ENCODE measurements at places on chromosomes 4 and X.

DNA sequence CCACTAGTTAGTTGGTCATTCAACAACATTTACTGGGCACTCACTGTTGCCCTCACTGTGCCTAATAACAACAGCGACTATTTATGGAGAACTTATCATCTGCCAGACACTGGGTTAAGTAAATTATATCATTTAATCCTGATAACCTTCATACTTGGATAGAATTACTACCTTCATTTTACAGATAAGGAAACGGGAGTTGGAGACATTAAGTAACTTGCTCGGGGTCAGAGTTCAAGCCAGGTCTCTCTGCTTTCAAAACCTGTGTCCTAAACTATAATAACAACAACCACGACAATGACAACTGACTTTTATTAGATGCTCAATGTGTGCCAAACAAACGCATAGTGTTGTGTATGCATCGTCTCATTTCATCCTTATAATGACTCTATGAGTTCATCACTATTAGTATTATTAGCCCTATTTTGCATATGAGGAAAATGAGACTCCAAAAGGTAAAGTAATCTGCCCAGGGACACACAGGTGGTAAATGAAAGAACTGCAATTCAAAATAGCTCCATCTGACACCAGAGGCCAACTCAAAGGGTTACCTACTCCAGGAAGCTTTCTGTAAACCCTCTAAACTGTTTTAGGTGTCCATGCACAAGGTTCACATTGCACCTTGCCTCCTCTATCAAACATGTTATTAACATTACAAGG, 98.4 kb upstream of the ACSL4 start:
- DNase-seq = no peak

DNA sequence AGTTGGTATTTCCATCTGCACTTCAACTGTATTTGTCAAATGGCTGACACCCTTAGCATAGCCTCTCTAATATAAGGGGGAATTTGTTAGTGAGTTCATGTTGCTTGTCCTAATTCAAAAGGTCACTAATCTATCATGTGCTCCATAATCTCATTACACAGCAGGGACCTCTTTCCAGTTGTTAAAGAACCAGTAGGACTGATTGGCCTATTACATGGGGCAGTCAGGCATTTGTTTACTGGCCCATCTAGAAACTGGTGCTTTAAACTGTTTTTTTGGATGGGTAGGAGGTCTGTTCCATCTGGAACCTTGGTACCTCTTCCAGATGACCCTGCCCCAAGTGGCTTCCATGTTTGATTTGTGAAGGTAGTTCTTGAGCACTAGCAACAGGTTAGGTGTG, 11.4 kb downstream of the ANK2 start:
- no peak for DNase-seq

DNA sequence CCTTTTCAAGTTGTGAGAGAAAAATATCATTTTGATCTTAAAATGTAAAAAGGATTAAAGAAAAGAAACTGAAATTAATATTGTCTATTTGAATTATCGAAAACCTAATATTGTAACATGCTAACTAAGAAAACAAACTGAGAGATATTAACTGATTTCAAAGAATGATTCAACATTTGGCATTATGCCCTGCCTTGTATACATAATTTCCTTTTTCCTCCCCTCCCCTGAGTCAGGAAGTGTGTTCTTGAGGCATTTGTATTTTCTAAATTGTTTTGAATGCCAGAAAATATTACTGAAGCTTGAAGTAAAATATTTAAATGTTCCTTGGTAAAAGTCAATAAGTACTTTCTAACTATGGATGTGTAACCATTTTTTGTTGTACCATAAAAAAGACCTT, 49.4 kb downstream of the RPS6KA3 start:
- no peak for DNase-seq

GRCh38 chr4:37279894-37280592, 35.5 kb downstream of the NWD2 start:
- no peak for DNase-seq

DNA sequence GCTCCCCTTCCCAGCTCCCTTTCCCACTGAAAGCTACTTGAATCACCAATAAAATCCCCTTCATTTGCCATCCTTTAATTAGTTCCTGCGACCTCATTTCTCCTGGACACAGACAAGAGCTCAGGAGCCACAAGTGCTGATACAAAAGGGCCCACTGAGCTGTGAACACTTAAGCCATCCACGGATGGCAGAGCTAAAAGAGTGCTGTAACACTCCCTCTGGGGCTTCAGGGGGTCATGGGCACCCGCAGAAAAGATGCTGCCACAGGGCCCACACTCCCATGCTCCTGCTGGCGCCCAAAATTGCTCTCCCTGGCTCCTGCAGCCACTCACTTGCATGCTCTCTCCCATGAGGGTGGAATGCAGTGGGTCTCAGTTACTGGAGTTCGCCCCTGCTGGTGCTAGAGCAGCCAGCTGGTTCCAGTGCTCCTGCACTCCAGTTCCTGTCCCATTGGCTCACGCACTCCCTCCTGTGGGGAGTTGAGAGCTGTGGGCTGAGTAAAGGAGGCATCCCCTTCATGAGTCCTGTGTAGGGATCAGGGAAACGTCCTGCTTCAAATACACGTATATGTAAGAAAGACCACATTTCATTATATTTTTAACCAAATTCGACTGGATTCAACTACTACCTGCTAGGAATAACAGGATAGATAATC, 1291.0 kb downstream of the ARAP2 start:
- no peak for DNase-seq

GRCh38 chr4:167616476-167616875, 382.2 kb upstream of the SPOCK3 start:
- no peak for DNase-seq

DNA sequence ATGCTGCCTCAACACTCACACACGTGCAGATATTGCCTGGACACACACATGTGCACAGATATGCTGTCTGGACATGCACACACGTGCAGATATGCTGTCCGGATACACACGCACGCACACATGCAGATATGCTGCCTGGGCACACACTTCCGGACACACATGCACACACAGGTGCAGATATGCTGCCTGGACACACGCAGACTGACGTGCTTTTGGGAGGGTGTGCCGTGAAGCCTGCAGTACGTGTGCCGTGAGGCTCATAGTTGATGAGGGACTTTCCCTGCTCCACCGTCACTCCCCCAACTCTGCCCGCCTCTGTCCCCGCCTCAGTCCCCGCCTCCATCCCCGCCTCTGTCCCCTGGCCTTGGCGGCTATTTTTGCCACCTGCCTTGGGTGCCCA, 14.7 kb downstream of the FGFRL1 start:
- no peak for DNase-seq

- no peak for DNase-seq
Measured at GRCh38 chr4:2574863-2575262, 38.4 kb downstream of the FAM193A start.

GRCh38 chr4:88812420-88812819, 114.8 kb upstream of the NAP1L5 start:
- DNase-seq = no peak

DNA sequence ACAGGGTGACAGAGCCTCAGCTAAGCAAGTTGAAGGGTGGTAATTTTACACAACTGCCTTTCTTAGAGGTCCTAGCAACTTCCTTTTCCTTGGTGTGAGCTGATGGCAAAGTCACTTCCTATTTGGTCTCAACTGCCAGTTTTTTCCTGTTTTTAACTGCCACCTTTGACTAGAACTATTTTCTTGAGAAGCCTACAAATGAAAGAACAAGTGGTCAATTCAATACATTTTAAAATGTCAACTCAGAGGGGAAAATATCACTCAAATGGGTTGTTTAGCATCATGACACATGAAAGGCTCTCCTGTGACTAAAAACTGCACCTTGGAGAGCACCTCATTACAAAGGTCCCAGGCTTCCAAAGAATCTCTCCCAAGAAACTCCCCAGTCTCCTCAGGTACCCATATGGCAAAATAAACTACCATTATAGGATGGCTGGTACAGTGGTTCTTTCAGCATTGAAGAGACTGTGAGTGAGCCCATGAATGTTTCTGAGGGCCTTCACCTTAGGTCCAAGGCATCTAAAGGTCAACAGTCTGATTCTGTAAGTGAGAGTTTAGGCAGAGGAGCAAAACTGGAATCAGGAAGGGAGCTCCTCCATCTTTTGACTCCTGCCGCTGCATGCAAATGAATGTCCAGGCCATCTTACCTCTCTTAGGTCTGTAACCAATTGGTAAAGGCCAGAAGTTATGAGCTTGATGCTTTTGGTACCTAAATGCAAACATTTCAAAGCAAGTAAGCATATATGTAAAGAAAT, 5.5 kb upstream of the STK26 start:
- DNase-seq = no peak

DNA sequence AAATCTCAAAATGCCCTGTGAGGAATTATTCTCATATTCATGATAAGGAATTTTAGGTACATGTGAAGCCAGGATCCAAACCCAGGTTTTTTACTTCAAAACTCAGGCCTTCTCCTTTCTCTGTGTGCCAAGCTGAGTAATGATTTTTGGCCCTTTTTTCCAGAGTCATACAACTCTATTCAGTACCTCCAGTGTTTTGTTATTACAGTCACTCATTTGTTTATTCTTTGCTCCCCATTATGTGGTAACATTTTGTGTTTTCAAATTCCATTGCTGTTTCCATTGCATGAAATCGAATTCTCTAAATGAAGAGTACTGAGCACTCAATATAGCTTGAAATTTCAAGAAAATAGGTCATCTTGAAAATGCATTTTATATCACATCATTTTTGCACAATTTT, 315.4 kb downstream of the NR3C2 start:
- DNase-seq = no peak

GRCh38 chr4:177385576-177386277, 56.5 kb downstream of the AGA start:
- DNase-seq = no peak

DNA sequence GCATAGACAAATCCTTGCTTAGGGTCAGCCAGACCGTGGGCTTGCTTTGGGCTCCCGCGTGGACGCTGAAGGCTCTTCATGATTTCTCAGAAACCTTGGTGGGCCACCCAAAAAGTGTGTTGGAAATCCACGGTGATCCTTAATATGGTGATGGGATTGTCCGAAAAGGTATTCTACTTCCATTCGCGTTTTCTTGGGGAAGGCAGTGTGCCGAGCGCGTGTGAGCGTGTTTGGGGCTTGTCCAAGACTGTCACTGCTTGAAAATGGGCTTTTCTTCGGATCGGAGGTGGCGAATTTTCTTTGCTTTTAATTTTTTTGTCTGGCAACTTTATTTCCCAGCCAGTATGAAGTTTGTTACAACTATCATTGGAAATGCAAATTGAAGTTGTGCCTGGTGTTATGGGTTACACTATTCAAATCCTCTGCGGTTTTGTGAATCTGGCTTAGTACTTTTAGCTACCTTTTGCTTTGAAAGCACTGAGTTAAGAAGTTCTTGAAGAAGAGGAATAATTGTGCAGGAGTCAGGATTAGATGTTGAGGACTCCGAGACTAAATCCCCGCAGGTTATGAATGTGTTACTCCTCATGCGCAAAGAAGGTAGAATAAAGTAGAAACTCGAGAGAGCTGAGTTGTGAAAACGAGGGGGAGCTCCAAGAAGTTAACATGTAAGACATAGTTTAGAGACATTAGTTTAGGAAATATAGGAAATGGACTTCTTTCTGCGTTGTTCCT, 3.2 kb downstream of the SPRY1 start:
- DNase-seq = no peak

GRCh38 chrX:114065577-114066223, 518.2 kb upstream of the HTR2C start:
- DNase-seq = no peak

DNA sequence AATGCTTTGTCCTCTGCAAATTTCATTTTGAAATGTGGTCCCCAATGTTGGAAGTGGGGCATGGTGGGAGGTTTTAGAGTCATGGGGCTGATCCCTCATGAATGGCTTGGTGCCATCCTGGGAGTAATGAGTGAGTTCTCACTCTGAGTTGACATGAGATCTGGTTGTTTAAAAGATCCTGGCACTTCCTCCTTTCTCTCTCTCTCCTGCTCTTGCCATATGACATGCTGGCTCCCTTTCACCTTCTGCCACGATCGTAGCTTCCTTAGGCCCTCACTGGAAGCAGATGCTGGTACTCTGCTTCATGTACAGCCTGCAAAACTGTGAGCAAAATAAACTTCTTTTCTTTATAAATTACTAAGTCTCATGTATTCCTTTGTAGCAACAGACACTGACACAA, 262.0 kb downstream of the IL15 start:
- no peak for DNase-seq

GRCh38 chr4:129261584-129261983, 165.6 kb downstream of the C4orf33 start:
- DNase-seq = no peak

DNA sequence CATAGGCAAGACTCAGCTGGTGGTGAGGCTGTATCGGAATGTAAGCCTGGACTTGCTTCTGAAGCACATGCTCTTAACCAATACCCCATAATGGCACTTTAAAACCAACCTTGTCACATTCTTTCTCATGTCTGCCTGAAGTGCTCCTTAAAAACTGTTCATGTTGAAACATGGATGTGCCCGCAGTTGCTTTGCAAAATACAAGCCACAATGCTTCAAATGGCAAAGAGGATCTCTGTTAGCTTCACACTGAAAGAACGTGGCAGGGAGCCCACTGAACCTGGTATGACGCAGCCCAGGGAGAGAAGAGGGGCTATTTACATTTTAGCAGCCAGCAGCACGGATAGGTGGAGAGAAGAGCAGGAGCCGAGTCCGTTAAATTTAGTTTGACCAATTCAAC, 29.3 kb downstream of the SOD3 start:
- DNase-seq = no peak

DNA sequence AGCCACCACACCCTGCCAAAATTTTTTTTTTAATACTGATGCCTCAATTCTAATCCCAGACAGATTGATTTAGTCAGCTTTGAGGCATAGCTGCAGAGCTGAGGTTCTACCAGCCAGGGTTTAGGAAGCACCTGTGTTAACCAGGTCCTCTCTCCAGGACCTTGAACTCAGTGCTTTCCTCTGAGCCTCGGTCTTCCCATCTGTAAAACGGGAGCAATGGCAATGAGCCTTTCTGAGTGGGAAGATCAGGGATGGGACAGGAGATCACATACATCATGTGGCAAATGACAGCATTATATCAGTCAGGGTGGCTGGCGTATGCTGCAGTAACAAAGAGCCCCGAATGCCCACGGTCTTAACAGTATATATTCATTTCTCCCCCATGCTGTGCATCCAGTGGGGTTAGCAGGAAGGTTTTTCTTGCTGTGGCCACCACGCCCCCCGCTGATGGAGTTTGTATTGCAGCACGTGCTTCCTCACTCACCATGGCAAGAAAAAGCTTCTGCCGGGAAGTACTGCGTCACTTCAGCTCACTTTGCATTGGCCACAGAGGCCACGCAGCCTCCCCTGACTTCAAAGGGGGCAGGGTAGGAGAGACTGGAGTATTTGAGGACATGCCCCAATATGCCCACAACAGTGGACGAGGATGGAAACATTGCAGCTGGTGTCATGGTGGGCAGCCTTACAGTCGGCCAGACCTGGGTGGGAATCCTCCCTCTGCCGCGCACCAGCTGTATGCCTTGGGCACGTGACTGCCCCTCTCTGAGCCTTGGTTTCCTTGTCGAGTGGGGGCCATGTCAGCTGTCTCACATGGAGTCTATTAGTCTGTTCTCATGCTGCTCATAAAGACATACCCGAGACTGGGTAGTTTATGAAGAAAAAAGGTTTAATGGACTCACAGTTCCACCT, 24.1 kb upstream of the MRFAP1 start:
- no peak for DNase-seq

GRCh38 chr4:94689155-94689860, 68.4 kb upstream of the BMPR1B start:
- no peak for DNase-seq

GRCh38 chr4:173039617-173040577, 128.7 kb upstream of the GALNT7 start:
- no peak for DNase-seq

Data from NCI-H510A (cell line).